ENCODE measurements at places on chromosomes 1 and 21.

DNA sequence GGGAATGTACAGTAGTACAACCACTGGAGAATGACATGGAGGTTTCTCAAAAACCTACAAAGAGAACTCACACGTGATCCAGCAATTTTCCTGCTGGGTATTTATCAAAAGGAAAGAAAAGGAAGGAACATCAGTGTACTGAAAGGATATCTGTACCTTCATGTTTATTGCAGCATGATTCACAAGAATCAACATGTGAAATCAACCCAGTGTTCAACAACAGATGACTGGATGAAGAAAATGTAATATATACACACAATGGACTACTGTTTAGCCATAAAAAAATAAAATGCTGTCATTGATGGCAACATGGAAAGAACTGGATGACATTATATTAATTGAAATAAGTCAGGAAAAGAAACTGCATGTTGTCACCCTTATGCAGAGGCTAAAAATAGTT is 19.0 kb upstream of the CYP4A11 start:
- DNase-seq: no peak

DNA sequence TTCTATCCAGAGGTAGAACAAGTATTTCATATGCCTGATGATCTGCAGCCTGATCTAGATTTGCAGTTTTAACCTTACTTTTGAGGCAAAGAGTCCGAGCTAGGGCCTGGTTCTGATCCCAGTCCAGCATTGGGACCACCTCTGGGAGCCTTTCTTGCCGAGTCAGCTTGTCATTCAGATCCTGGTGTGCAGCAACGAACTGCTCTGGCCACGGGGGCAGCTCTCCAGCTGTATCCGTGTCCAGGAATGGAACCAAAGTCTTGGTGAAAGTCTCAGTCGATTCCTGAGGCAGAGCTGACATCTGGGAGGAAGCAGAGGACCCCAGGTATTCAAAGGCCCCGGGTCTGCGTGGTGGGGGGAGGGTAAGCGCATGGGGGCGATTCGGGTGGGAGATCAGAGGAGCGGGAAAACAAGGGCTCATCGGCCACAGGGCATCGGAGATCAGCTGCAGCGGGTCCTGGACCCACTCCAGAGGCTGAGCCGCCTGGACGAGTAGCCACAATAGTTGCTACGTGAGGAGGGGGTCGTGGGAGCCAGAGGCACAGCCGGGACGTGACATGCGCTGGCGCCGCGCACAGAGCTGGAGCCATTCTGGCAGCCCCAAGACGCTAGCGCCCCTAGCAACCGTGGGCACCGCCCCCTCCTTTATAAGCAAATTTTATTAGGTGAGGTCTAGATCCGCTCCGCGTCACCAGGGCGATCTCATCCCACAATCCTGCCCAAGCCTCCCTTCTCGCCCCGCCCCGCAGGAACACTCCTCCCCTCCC is 32.4 kb upstream of the BSDC1 start:
- no peak for DNase-seq

DNA sequence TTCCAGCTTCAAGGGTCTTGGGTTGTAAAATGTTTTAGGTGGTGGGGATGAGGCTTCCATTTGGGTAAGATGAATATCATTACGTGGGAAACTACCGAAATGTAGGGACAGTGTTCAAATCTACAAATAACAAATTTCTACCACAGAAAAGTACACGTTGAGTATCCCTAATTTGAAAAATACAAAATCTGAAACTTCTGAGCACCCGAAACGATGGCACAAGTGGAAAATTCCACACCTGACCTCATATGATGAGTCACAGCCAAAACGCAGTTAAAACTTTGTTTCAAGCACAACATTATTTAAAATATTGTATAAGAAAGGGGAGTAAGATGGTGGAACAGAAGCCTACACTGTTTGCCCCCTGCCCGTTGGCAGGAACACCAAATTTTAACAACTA is 8.8 kb upstream of the HENMT1 start:
- no peak for DNase-seq

DNA sequence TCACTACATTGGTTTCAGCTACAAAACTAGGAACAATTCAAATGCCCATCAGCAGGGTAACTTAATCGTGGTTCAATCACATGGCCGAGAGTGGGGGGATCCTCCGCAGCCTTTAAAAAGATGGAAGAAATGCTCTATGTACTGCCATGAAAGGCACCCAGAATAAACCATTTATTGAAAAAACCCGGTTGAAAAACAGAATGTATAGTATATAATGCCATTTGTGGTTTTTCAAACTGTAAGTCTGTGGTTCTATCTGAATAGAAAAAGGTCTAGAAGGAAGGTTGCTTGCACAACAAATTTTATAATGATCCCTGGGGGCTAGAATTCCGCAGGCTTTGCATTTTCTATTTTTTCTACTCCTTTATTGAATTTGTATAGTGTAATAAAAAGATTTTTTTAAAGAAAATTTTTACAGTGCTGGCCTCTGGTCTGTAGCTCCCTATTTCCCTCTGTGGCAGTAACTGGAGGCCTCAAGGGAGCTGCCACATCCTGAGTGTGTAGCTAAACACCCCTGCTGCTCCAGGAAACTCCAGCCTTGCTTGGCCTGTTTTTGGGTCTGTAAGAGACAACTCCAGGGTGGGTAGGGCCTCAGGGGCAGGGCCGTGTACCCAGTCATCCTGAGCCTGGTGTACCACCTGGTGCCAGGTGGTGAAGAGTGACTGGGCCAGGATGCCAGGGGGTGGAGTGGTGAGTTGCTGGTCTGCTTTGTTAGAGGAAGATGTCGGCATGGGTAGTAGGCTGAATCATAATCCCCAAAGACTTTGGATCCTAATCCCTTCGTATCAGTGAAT is 51.5 kb upstream of the EPS8L3 start:
- no peak for DNase-seq

GRCh38 chr1:92747735-92748134 is 37.2 kb downstream of the EVI5 start:
- no peak for DNase-seq

DNA sequence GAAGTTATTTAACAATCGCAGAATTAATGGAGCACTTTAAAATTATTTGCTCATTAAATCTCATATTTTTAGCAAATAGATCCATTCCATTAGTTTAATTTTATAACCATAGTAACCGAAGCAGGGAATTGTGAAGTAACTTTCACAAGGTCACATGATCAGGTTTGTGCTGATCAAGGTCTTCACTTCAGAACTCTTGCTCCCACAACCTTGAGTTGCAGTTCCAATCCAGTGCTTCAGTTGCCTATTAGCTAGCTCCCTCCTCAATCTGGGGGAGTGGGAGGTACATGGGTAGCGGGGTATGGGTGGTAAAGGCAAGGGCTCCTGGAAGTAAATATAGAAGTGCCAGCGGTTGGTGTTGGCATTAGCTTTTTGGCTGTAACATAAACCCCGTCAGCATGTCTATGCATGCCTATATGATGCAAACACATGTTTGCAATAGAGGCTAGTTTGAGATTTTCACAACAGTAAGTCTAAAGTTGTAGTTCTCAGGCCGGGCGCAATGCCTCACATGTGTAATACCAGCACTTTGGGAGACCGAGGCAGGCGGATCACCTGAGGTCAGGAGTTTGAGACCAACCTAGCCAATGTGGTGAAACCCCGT is 5.8 kb downstream of the ATP5IF1 start:
- DNase-seq: peak; percentile 53

DNA sequence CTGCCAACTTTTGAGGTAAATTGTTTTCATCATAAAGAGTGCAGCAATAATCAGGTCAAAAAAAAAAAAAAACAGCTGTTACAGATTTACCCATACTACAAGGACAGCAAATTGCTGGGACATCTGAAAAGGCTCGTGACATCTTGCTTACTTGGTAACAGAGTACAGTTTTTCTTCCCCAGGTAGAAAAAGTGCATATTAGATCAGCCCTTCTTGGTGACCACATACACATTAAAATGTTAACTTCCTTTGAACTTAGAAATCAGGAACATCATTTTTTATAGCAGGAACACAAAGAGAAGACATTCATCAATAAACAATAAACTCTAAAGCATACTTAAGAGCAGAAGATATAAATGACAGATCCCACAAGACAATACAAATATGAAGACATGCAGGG is 16.1 kb downstream of the TP53BP2 start:
- DNase-seq: no peak

DNA sequence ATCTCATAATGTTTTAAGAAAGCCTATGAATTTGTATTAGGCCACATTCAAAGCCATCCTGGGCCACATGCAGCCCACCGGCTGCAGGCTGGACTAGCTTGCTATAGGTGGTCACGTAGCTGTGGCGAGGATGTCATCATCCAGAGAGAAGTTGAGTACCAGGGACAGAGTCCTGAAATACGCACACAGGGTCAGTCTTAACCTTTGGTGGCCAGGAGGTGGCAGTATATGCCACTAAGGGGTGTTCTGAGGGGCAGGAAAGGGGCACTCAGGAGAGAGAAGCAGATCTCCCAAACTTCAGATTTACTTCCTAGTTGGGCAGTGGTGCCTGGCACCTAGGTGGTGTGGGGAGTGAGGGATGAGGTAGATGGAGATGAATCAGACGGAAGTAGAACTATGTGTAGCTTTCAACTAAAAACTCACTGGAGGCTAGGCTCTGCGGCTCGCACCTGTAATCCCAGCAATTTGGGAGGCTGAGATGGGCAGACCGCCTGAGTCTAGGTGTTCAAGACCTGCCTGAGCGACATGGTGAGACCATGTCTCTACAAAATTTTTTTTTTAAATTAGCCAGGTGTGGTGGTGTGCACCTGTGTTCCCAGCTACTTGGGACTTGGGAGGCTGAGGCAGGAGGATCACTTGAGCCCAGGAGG is 16.3 kb upstream of the CDK18 start:
- DNase-seq: peak; percentile 89

DNA sequence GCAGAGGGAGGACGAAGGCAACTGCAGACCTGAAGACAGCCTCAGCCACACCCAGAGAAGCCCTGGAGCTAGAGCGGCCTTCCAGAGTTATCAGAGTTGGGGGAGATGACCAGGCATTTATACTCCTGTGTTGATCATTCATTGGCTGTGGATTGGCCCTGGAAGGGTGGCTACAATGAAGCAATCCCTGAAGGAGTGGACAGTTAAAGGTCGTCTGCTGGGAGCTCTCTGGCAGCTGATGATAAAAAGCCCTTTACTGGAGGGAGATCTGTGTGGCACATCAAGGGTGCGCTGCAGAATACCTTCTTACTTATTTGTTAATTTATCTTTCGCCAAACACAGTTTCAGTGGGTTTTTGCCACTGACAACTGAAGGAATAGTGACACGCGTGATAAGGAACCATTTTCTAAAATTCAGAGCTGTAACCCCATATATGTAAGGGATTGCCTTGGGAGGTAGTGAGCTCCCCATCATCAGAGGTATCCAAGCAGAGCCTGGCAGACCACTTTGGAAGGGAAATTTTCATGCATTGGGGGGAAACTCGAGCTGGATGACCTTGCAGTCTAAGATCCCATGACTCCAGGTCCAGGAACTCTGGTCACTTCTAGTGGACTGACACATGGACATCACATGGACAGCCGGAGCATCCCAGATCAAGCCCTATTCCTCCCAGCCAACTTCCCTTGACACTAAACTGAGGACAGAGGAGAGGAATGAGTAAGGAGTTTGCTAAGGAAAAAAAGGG is 126.4 kb upstream of the GADD45A start:
- DNase-seq: no peak

DNA sequence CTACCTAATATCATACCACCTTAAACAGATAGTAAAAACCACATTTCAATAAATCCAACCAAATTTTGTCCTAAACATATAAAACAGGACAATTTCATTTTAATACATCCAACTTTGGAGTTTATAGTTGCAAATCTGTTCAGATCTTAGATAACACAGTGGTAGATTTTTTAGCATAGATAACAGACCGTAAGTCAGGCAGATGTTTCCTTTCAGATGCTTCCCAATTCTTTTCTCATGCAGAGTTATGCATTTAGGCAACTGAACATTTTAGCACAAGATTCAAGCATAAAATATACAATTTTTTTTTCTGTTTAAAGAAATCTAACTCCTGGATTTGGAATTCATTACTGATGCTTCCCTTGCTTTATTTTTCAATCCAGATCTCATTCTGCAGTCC is 156.5 kb upstream of the ZNHIT6 start:
- no peak for DNase-seq

GRCh38 chr1:169648709-169649108 is 18.8 kb upstream of the SELP start:
- no peak for DNase-seq
